WTC11 (cell line): ENCODE measurements at places on chromosomes 3 and 15.

- DNase-seq = no peak
Measured at GRCh38 chr3:60542995-60543394, 708.3 kb downstream of the FHIT start.

DNA sequence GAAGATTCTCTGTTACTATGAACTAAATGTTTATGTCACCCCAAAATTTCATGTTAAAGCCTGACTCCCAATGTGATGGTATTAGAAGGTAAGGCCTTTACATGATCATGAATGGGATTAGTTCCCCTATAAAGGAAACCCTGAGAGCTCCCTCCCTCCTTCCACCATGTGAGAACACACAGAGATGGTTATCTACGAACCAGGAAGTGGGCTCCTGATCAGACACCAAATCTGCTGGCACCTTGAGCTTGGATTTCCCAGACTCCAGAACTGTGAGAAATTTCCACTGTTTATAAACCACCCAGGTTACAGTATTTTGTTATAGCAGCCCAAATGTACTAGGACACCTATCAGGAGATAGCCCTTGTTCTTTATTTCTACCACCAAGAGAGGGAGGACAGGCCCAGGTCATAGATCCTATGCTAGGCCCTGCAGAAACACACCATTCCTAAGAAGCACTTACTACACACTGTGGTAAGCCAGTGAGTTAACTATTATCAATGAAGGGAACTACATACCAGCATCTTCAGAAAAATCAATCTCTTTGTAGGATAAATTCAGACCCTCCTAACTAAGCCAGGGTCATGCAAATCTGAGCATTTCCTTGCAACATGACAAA is 59.0 kb downstream of the PRKAR2A start:
- DNase-seq = no peak

DNA sequence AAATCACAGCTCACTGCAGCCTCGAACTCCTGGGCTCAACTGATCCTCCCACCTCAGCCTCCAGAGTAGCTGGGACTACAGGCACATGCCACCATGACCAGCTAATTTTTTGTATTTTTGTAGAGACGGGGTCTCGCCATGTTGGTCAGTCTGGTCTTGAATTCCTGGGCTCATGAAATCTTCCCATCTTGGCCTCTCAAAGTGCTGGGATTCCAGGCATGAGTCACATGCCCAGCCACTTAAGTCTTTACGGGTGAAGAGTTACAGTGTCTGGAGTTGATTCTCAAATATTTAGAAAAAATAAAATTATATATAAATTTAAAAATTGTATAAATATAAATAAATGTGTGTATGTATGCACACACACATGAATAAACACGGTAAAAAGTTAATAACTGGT is 14.5 kb upstream of the KBTBD12 start:
- no peak for DNase-seq

DNA sequence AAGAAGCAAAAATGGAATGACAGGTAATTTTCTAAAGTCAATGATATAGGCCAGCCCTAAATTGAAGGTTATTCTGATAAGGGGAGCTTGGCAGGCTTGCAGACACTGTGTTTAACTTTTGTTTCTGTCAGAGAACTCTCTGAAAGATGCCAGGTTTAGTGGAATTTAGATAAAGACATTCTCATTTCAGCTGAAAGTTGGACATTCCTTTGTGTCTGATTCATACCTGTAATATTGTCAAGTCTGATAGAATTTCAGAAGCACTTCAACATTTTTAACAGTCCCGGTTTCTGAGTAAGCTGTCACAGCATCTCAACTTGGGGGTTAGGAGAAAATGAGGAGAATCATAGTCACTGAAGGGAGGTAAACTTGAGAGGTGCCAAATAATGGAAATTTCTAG is 84.0 kb downstream of the DIPK2A start:
- DNase-seq = no peak

DNA sequence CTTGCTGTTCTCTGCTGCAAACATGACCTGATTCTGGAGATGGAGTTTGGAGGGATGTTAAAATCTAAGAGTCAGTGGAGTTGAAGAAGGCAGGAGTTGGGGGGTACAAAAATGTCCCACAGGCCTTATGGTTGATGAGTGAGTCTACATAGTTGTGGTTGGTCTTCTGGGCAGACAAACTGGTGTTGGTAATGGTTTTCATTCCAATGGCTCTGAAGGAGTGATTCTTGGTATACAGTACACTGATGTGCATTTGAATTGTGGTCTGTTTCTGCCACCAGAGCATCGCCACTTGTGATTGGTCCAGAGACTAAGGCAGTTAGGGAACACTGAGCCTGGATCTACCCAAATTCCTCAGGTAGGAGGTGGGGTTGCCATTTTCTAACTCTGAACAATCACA is 514.1 kb upstream of the CFAP20DC start:
- no peak for DNase-seq
